NCI-H774 (cell line): ENCODE measurements at places on chromosomes 6 and 20.

GRCh38 chr20:20608041-20608440 lies 104.4 kb downstream of the RALGAPA2 start:
- DNase-seq = no peak

DNA sequence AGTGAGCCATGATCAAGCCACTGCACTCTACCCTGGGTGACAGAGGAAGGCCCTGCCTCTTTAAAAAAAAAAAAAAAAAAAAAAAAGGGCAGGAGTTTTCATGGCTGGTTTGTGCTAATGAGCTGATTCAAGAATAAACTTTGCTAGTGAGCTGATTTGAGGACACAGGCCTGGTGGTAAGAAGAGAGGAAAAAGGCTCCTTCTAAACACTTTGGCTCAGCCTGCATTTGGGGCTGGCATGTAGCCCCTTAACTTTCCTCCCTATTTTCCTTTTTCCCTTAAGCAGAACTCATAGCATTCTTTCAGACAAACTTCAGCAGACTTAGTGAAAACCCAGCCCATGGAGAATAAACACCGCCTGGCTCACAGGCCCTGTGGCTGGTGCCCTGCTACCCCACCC lies 432.7 kb downstream of the PTPRT start:
- no peak for DNase-seq

DNA sequence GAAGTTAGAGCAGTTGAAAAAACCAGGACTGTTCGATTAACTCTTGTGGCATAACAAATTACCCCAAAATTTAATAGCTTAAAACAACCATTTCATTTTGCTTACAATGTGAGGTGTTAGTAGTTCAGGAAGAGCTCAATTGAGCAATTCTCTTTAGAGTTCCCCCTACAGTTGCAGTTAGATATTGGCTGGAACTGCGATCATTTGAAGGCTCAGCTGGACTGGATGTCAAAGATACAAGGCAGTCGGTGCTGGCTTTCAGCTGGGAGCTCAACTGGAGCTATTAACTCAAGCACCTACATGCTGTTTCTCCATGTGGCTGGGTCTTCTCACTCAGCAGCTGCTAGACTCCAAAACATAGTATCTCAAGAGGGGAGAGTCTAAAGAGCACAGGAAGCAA lies 96.0 kb upstream of the LOC128125822 start:
- DNase-seq = no peak

DNA sequence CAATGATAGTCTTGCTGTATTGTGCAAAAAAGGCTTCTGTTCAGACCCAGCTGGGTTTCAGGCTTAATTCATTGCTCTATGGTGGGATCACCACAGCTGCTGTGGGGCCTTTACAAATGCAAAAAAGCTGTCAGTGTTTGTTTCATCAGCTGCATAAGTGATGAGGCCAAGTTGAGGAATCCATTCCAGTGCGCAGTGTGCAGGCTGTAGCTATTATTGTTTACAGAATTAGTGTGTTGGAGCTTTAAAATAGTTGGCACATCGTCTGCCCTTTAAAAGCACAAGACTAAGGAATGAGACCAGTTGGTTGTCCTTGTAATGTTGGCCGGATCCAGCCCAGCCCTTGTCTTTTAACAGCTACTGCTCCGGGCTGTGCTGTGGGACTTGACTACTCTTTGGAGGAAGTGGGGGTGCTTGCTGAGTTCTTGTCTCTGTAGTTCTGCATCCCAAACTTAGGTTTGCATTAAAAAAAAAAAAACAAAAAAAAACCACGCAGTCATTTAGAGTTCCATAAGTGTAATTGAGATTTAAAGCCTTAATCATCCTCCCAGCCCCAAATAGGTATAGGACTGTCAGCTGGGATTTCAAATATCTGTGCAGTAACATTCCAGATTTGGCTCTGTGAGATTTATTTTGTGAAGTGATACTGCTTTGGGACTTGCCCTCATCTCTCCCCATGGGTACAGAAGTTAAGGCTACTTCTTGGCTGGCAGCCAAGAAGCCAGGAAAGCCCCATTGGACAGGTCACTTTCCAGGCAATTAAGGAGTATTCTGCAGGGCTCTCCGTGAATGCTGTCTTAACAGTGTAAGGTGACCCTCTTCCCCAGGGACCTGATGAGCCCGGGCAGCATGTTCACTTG lies 19.3 kb downstream of the JARID2 start:
- DNase-seq = no peak

- DNase-seq = no peak
Measured at GRCh38 chr20:32479012-32479411, 106.1 kb downstream of the NOL4L start.

DNA sequence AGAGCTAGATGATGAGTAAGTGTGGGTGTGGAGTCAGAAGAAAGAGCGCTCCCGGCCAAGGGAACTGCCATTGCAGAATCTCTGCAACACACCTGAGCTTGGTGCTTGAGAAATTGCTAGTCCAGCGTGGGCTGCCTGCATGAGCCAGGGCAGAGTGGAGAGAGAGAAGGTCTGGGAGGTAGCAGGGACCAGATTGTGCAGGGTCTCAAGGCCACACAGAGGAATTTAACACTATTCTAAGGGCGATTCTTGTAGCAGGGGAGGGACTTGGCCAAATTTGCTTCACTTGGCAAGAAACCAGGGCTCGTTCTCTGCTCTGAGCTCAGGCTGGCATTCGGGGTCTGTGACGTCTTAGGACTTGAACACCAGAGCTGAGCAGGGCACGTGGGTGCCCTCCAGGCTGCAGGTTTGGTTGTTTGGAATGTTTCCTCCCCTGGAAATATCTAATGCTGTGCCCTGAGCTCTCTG lies 53.5 kb downstream of the BCAS4 start:
- no peak for DNase-seq

- DNase-seq = no peak
Measured at GRCh38 chr6:170440437-170440836, 112.7 kb downstream of the PSMB1 start.

- no peak for DNase-seq
Measured at GRCh38 chr6:37819802-37820717, 533 bp downstream of the ZFAND3 start.

DNA sequence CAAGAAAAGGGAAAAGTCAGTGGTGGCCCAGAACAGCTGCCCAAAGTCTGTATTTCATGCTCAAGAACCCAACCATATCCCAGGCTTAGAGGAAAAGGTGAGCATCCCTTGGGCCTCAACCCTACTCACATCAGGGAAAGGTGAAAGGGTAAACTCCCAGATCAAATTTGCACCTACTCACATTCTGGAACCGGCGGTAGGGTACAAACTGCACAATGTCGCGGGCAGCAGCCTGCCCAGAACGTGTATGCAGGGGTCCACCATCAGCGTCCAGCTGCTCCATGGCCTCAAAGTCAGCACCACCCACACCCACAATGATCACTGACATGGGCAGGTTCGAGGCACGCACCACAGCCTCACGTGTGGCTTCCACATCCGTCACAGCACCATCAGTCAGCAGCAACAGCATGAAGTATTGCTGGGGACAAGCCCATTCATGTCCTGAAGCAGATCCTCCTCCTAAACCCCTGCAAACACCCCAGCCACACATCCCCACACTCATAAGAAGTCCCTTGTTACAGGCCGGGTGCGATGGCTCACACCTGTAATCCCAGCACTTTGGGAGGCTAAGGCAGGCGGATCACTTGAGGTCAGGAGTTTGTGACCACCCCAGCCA lies 10.9 kb downstream of the SPAG4 start:
- DNase-seq = no peak

DNA sequence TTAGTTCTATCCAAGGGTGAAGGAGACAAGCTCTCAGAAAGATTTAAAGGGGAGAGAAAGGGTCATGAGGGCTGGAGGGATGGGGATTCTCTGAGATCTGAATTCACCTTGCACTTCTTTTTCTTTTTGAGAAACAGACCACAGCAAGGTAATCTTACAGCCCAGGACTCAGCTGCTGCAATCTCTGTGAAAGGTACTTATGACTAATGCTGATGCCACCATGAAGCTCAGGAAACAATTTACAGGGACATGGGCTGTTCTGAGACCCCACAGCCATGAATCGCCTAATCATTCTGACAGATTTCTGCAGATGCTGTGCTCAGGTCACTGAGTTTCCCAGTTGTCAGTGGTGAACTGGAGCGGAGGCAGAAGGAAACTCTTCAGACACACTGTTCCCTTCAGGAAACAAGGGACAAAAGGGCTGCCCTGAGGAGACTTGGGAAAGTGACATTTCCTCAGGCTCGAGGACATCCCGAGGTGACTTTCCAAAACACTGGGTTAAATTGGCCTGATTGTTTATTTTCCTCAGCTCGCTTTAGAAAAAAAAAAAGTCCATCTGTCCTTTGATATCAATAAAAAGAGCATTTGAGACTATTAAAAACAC lies 103.8 kb upstream of the PLCB4 start:
- DNase-seq = no peak

DNA sequence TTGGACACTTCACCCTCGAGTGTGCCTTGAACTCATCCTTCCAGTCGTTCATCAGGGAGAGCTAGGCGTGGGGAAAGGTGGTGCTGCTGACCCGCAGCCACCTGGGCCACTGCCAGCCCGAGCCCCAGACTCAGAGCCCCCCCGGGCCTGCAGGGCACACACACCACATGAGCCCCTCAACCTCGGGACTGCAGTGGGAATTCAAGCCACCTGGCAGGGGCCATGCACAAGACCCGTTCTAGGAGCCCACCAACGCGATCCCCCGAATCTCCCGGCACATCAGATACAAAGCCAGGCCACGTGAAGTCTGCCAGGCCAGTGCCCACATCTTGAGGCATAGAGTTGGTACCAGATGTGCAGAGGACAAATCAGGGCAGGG lies 2.8 kb downstream of the ZNF512B start:
- DNase-seq = no peak

DNA sequence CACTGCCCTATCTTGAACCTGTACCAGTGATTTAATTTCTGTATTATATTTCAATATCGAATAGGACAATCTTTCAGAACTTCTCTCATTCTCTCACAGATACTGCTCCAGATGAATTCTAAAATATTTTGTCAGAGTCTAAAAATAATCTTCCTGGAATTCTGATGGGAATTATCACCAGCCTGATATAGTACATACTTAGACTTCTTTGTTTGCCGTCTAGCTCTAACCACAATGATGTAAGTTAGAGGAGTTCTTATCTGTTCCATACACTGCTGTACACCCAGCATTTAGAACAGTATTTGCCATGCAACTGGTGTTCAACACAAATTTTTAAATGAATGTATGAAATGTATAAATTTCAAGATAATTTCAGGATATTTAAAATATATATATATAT lies 1.3 kb upstream of the HUS1B start:
- DNase-seq = no peak

DNA sequence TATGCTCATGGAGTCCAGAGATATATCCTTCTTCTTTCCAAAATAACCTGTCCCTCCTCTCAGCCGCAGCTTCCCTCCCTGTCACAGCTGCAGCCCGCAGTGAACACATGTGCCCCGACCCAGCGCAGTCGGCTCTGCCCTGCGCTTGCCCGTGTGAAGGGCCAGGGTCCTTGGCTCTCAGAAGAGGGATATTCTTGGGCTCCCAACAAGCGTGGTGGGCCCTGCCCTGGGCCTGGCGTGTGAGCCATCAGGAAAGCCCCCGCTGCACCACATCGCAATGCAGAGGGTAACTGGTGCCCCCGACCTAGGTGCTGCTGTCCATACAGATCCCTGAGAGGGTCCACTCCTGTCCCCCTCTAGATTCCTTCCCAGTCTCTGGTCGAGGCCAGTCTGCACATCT lies 65.2 kb downstream of the SSR1 start:
- DNase-seq = no peak

DNA sequence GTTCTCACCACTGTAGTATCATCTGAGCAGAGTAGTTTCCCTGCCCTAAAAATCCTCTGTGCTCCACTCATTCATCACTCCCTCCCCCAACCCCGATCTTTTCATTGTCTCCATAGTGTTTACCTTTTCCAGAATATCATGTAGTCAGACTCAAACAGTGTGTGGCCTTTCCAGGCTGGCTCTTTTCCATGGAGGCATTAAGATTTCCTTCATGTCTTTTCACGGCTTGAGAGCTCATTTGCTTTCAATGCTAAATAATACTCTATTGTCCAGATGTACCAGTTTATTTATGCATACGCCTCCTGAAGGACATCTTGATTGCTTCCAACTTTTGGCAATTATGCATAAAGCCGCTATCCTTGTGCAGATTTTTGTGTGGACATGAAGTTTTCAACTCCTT lies 235.8 kb downstream of the PHACTR1 start:
- no peak for DNase-seq

DNA sequence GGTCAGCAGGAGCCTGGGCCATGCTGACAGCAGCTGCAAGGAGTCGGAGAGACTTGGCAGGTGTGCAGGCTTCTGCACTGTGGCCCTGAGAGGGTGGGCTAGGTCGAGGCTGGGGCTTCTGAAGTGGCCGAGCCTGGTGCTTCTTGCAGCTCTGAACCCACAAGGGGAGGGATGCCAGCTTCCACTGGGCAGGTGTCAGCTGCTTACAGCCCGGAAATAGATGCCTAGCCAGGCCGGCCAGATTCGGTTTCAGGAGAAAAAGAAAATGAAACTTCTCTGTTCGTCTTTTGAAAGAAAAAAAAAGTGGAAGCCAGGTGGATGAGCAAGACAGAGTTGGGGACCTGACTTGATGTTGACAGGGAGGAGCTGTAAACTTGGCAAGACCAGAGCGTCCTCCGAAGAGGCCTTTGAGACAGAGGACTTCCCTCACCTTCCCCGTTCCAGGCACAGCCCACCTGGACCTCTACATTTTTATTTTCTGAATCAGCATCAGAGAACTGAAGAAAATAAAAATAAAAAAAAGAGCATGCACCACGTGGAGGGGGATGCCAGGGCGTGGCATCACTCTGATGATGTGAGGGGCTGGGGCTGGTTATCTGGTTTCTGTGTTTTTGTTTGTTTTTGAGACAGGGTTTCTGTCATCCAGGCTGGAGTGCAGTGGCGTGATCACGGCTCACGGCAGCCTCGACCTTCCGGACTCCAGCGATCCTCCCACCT lies at the start of gene ZBP1:
Gene ZBP1, minus strand, starts transcription at position 153 of the 717 bp plus-strand sequence. Its CDS starts 131 bp downstream, at position 22.
- DNase-seq = no peak

GRCh38 chr20:63737695-63737944 lies 1.2 kb downstream of the LIME1 start:
- no peak for DNase-seq

GRCh38 chr6:100810015-100810414 lies 71.1 kb downstream of the ASCC3 start:
- no peak for DNase-seq

- DNase-seq = no peak
Measured at GRCh38 chr20:2108987-2109386, 7.4 kb downstream of the STK35 start.

GRCh38 chr6:155272353-155273232 lies 8.8 kb downstream of the CLDN20 start:
- DNase-seq = no peak

GRCh38 chr6:156601152-156602065 lies 175.8 kb upstream of the ARID1B start:
- DNase-seq = no peak

DNA sequence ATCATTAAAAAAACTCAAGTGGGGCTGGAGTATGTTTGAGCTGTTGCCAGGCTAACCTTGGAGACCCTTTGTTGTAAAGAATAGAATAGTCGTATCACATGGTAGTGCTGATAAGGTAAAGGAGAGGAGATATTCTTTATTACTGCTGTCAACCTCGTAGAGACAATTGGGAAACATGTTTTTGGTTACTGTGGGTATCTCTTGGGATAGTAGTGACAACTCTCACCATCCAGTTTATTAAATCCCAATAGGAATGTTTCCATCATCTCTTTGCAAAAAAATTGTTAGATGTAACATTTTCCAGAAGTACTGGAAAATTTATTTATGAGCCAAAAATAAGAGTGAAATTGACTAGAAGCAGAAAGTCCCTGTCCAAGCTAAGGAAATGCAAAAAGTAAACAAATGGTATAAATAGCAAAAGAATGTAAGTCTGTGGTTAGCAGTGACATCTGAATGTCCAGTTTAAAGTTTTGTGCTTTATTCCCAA lies 829.3 kb upstream of the CITED2 start:
- peak; percentile 44 for DNase-seq
